ENCODE measurements at places on chromosomes 7 and 10.

- no peak for DNase-seq
Observed at GRCh38 chr10:111716032-111716431, 467.5 kb downstream of the GPAM start.

GRCh38 chr10:64535131-64535867 lies 1014.1 kb downstream of the REEP3 start:
- no peak for DNase-seq

DNA sequence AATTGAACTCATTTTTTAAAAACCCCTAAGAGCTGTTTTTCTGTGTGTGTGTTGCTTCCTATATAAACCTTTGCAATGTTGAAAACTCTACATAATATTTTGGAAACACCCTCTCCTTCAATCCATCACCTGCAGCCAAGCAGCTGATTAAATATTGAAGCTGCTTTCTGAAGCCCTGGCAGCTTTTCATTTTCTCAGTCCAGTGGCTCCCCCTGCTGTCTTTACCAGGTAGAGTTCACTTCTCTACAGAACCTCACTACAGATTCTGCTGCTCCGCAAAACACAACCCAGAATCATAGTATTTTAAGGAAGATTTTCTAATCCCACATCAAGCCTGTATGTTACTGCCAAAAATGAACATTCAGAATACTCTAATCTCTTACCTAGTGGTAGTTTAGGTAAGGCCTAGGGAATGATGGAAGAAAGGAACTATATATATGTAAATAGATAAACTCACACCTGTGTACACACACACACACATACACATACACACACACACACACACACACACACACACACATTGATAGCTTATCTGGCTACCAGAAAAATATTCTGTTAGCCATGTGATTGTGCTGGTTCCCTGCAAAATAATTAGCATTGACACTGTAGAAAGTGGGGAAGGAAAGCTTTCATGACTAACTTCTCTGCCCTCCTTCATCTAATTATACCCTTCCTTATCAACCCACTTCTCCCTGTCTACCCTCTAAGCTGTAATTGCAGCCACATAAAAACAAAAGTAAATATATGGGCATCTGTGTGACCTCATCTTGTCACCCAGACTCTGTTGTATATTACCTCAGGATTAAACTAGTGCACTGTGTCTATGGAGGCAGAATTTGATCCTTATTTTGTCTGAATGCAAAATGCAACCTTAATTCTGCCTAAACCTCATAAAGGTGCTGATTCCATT lies 229.5 kb upstream of the FZD1 start:
- no peak for DNase-seq

DNA sequence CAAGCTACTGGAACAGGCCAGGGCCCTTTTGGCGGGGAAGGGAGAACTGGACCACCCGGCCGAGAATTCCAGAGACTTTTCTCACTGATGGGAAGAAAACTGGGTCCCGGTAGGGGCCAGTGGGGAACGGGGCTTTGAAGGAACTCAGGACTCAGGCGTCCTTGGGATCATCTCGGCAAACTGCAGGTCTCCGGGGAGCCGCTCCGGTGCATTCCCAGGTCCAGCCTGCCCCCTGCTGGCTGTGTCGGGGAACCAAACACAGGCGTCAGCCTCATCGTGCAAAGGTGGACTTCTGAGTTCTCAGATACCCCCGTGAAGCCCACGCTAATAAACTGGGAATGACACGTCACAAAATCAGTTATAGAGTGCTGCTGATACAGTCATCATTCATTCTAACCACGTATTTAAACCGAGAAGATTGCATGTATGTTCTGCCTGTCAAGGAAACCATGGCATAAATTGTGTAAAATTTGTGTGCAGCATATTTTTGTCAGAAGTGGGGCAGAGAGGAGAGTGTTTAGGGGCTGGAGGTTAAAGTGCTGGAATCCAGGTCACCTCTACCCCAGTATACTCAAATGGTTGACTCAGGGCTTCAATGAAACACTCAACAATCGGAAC lies 76.1 kb upstream of the CPXM2 start:
- peak; percentile 9 for DNase-seq

- no peak for DNase-seq
Observed at GRCh38 chr10:90846746-90847145, 11.1 kb downstream of the HTR7 start.

- no peak for DNase-seq
Observed at GRCh38 chr7:21076054-21076453, 289.4 kb upstream of the SP8 start.

DNA sequence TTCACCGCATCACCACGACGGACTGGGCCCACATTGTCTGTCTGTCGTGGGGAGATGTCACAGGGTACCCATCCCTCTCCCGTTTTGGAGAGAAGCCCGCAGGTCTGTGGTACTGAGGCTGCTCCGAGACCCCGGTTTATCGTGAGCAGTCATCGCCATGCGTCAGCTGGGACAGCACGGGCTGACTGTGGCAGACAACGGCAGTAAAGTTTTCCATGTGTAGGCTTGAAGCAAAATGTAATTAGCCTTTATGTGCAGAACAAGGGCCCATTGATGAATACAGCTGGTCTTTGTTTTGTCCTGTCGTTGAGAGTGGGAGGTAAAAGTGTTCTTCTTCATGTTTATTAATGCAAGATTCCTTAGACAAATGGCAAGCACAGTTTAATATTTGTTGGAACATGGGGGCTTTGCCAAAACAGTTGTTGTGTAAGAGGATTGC lies 167.4 kb upstream of the SH2B2 start:
- DNase-seq = no peak

- DNase-seq = no peak
Observed at GRCh38 chr7:95586951-95587301, 9.4 kb downstream of the PDK4 start.

GRCh38 chr7:603152-603951 lies 83.7 kb upstream of the PDGFA start:
- DNase-seq = no peak

GRCh38 chr10:70331486-70332268 lies 47.9 kb upstream of the NPFFR1 start:
- no peak for DNase-seq

DNA sequence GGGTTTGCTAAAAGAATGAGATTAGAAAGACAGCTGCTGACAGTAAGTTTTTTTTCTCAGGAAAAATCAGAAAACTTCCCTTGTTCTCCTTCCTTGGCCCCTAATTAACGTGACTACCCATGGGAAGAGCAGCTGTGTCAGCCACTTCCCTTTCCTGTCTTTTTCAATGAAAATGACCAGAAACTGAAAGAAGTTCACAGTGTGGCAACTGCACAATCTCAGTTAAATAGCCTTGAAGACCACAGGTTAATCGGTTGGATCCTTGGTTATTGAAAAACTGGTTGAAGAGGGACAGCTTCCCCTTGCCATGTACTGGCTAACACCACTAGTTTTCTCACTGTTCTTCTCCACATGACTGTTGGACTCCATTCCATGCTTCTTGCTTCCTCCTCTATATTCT lies 148.8 kb upstream of the AGR3 start:
- DNase-seq = no peak

DNA sequence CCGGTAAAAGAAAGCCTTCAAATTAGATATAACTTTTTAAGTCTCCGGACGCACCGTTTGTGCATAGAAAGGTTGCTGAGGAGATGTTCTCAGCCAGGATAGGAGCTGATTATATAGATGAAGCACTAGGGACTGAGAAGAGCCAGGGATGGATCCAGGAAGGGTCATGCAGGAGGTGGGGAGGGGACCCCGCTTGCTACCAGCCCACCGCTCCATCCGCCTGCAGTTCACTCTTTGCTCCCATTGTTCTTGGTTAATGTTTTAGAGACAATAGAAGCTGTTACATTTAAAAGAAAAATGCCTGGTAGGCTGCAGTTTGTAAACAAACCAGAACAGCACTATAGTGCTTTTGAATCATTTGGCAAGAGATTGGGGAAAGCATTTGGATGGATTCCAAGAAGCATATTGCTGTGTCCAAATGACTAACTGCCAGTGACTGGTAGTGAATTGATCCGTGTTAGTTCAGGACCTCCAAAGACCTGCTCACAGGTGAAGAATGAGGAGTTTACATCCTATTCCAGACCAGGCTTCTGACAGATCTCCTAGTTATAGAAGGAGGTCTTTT lies 175.9 kb upstream of the TAC1 start:
- DNase-seq = no peak

DNA sequence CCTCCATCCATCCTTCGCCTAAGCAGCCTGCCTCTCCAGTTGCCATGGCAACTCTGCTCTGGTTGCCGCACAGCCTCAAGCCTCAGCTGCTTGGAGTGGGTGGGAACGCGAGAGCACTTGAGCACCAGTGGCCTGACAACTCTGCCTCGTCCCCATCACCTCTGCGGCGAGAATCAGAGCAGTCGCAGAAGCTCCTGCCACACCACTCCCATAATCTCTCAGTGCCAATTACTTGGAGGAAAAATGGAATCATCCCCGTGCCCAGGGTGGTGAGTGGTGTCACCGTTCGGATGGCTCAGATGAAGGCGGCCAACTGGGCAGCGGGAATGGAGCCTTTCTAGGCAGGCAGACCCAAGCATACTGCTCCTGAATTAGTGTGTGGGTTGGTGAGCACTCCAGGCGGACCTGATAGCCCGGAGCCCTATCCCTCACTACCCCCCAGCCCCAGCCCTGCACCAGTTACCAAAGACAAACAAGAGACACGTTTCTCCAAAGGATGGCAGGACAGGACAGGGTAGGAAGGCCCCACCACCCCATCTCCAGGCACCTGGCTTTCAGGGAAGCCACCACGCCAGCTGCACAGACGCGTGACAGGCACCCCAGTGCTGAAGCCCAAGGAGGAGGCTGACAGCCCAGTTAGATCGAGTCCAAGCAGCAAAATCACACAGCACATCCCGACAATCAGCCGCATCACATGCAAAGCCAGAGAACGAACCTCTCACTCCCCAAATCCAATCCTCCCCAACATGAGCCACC lies 335.4 kb downstream of the PTPRN2 start:
- no peak for DNase-seq

DNA sequence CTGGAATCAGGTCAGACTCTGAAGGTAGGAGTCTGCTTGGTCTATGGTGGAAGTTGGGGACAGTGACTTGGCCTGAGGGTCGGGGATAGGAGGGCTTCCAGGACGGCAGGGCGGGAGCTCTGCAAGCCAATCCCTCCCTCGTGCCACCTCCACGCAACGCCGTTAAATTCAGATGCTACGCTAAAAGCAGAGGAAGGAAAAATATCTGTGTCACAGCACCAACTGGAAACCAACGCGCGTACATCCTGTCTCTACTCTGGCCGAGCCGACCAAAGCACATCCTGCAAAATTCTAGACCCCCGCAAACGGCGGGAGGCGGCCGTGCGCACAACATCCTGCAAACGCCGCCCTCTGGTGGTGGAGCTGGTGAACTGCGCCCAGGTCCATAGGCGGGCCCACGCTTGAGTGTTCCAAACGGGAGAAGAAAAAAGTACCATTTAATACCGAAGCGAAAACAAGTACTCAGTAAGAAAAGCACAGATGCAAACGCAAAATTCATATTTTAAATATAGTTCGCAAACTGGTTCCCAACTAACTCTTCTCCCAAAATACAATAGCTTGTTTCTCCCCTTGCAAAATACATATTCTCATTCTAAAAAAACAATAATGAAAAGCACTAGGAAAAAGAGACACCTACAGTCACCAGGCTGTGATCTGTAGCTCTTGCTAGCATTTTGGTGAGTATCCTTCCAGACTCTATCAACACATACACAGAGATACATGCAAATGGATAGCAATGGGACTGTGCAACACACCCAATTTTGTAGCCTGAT lies 45.7 kb upstream of the HSPA12A start:
- peak; percentile 41 for DNase-seq

DNA sequence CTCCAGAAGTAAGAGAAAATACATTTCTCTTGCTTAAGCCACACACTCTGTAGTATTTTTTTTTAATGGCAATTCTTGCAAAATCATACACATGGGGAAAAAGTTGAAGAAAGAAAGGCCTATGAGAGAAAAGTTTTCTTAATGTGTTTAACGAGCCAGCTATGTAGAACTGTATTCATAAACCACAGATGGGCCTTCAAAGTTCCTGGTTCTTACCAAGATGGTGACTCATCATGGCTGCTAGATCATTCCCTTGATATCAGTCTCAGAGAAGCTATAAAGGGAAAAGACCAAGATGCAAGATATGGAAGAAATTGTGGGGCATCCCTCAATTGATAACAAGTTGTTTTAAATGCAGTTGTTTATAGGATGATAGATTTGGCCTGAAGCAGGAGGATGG lies 992.7 kb upstream of the MBL2 start:
- DNase-seq = no peak

DNA sequence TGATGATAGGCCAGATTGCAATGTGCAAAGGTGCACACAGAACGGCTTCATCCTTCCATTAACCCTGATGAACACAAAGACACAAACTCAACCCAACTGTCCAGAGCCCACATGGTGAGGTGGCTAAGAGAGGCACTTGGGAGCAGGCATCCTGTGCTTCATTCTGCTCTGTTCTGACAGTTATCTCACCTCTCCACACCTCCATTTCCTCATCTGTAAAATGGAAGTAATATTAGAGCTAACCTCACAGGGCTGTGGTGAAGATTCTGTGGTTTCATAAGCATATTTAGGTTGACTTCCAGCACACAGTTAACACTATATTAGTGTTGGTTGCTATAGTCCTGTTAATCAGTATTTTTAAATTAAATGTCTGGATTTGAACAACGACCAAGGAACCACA lies 126.3 kb downstream of the TAX1BP1 start:
- DNase-seq = no peak

- no peak for DNase-seq
Observed at GRCh38 chr7:143979359-143979758, 20.8 kb upstream of the OR6B1 start.

- DNase-seq = no peak
Observed at GRCh38 chr7:91961816-91962215, 21.2 kb downstream of the AKAP9 start.

DNA sequence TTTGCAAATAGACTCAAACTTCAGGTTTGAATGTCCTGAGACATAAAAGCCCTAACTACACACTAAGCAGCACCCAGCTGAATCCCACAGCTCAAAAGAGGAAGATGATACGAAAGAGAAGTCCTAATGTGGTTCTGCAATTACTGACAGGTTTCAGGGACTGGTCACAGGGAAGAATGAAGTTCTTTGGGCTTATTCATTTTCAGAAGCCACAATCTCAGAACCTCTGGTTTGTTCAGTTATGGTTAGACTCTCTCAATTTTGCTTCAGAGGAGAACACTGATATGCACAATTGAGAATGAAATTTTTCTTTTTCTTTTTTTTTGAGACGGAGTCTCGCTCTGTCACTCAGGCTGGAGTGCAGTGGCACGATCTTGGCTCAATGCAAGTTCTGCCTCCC lies 94.6 kb upstream of the FAM180A start:
- DNase-seq = no peak
